Iris pigment epithelial cell (primary cell): ENCODE measurements at places on chromosomes 2 and 18.
A peak's percentile ranks its signal among the peaks of the same experiment; 100 is the strongest.

DNA sequence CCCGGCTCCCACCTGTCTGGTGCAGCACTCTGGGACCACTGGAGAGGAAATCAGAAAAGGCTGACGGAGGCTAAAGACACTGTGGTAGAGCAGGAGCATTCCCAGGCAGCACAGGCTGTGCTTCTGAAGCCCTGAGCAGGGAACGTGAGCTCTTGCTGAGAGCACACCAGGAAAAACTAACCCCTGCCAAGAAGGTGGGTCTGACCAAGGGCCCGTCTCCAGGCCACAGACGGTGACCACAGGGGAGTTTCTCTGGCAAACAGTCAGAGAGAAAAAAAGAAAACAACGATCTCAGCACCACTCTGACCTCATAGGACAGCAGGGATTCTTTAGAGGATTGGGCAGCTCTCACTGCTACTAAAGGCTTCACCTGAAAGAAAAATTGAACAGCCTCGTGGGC lies 201.4 kb downstream of the AFF3 start:
- peak; percentile 37 for DNase-seq

- no peak for DNase-seq
These were observed 27.9 kb upstream of the TTR start for GRCh38 chr18:31563778-31564177.

DNA sequence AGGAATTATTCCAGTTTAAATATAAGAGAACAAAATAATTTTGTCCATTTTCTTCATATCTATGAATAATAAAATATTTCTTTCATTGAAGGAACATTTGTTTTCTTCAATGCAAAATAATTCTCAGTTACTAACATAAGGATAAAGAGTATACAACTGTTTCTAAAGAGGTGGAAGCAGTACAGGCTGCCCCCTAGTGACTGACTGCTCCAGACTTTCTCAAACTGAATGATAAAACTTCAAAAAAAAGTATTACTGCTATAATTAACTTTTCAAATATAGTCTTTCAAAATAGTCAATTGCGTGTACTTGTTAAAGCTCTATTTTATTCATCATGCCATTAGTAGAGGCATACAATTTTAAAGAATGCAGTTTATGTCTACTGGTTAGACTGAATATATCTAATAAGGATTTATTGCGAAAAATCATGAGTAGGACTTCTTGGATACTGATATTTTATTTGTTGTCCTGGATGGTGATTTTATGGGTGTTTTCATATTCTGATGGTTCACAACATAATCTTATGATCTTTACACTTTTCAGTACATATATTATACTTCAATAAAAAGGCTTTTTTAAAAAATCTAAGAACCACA lies 100.1 kb downstream of the WDPCP start:
- peak; percentile 49 for DNase-seq

DNA sequence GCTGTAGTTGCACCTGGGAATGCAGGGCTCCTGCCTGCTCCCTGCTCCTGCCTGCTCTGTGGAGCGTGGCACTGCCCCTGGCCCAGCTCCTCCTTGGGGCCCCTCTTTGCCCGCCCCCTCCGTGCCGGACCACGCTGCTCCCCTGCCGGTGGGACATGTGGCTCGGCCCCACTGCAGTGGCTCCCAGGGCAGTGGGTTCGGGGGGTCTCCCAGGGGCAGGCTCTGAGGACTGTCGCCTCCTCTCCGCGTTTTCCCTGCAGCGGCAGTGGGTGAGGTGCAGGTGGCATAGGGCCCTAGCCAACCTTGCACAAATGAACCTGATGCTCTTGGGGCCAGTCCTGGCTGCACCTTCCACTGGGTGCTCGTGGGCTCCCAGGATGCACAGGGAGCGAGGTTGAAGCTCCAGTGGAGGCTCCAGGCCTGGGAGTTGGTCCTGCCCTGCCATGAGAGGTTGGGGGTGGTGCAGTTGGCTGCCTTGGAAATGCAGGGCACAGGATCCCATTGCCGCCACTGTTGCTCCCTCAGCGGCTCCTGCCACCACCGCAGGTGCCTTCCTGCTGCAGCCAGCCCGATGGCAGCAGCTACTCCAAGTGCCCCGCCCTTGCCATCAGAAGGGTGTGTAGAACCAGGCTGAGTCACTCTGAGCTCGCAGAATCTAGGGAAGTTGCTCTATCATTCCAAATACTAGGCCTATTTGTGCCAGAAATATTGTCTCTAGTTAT lies 313.1 kb upstream of the SYT4 start:
- no peak for DNase-seq

- no peak for DNase-seq
These were observed 118.4 kb downstream of the ALK start for GRCh38 chr2:29802986-29803385.

DNA sequence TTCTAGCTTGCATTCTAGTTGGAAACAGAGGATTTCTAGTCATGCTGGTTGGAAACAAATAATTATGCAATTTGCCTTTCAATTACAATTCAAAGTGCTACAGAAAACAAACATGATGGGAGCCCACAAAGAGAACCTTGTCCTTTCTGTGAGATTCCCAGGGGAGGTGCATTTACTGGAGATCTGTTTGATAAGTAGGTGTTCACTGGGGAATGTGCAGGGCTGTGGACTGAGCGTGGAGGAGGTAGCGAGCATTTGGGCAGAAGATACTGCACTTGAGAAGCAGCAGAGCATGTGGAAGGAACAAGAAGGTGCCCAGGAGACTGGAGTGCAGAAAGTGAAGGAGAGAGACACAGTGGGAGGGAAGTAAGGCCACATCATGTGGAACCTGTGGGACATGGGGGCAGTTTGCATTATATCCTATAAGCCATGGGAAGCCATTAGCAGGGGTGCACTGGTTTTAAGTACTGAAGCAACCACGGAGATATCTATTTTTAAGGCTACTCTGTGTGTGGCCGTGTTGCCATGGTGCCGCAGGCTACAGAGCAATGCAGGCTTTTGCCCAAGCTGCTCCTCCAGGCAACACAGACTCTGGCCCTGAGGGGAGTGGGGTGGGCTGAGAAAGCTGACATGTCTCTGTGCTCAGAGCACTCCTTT lies 154.0 kb downstream of the ANTXR1 start:
- DNase-seq, result no peak

DNA sequence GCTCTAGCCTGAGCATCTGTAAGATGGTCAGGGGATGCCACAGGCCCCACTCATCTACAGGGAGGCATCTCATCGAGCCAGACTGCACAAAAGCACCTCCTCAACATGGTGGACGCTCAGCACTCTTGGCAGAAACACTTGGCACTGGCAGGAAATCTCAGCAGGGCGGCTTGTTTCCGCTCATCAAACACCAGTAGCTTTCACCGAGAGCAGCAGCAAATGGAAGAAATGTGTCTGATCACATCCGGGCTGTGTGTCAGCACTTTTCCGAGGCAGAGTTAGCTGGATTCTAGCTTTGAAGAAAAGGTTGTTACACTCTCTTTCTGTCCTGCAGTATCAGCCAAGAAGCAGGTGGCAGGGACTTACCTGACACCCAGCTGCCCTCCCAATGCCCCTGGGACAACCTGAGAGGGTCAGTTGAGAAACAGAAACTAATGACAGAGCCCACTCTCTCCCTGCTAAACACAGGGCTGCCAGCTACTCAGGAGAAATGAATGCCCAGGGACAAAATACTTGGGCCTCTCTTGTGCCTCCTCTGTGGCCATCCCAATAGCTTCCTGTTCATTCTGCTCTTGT lies 68.9 kb upstream of the FZD7 start:
- DNase-seq, result no peak

DNA sequence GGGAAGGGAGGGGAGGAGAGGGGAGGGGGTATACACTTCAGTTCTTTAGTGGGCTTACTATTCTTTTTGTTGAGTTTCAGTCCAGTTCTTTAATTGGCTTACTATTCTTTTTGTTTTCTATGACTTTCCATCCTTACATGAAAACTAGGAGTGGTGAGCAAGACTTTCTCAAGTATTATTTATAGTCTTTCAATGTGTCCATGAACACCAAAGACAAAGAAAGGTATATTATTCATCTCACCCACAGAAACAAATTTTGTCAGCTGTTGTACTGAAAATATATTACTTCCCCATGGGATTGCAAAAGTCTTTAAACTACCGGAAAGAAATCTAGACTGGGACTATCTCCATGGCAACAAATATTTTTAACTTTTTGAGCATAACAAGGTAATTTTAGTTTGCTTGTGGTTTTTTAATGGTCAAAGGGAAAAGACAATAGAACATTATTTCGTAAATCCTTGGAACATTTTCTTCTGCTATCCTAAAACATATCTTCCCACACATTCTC lies 17.6 kb downstream of the ADAM17 start:
- peak; percentile 87 for DNase-seq

- DNase-seq, result no peak
These were observed 212.0 kb upstream of the RAB6C start for GRCh38 chr2:129767346-129768035.

GRCh38 chr18:67243799-67244587 lies 272.5 kb downstream of the DSEL start:
- DNase-seq, result peak; percentile 36

DNA sequence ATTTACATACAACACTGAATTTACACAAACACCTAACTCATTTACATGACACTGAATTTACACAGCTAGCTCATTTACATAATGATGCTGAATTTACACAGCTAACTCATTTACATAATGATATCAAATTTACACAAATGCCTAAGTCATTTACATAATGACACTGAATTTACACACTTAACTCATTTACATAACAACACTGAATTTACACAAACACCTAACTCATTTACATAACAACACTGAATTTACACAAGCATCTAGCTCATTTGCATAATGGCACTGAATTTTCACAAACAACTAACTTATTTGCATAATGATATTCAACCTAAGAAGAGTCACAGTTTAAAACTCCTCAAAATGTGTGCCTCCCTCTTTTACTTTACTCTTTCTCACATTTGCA lies 511.7 kb downstream of the GALR1 start:
- no peak for DNase-seq

DNA sequence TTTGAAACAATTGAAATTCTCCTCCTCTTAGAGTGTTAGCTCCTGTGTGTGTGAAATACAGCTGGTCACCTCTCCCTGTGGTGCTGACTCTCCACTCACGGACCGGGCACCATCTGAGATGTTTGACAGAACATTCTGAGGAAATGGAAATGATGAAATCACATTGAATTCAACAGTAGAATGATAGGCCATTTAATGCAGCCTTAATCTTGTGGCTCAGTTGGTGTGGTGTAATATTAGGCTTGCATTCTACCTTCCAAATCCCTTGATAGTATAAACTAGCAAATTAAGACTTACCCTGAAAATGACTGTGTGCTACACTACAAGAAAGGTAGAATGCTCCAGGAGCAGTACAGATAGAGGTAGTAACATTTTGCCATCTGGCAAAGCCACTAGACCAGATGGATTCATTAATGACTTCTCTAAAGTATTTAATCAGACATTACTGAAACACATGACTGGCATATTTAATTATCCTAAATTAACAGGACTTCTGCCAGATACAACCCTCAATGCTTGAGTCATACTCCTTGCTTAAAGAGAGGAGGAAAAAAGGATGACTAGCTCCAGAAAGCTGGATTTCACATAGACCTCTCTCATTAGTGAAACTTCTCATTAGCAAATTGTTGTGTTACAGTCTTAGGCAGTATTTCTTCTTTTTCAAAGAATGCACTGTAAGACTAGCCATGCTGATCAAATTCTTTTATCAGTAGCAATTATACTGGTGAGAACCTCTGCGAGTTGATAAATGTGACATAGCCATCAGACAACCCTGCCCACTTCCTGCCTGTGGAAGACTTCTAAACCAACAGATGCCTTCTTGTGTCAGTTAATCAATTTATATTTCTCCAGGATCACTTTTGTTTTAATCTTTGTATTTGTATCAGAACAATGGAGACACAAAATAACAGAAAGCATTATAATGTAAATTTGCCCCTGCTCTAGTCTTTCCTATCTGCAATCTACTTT lies 80.6 kb downstream of the EML6 start:
- DNase-seq, result no peak

- DNase-seq, result no peak
These were observed 774.1 kb downstream of the METTL4 start for GRCh38 chr18:1797235-1797634.

DNA sequence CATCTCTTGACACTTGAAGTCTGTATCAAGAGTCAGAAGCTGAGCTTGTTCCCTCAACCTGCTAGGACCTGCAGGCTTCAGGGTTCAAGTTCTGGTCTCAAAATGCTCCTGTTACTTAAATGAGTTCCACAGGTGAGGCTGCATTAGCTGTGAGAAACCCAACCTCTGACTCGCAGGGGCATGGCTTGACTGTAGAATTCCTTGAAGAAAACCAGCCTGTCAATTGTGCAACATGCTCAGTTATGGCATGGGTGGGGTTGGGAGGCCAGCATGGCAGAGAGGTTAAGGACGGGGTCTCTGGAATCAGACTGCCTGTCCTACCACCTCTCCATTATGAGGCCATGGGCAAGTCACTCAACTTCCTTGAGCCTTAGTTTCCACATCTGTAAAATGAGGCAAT lies 235.8 kb downstream of the EN1 start:
- DNase-seq, result no peak

DNA sequence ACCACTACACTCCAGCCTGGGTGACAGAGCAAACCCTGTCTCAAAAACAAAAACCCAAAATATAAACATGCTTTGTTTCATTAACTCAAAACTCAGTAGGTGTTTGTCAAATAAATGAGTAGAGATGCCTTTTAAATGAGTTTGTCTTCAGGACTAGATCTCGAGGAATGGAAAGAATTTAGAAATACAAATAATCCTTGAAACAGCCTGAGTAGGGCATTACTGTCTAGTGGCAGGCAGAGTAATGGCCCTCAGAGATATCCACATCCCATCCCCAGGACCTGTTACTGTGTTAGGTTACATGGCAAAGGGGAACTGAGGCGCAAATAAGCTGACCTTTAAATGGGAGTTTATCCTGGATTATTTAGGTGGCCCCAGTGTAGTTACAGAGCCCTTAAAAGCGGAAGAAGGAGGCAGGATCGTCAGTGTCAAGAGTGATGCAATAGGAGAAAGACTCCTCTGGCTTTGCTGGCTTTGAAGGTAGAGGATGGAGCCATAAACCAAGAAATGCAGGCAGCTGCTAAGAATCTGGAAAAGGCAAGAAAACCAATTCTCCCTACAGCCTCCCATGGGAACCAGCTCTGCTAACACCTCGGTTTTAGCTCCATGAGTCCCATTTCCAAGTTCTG lies 63.0 kb downstream of the CABLES1 start:
- no peak for DNase-seq

GRCh38 chr2:71609029-71609428 lies 155.7 kb downstream of the DYSF start:
- DNase-seq, result no peak

GRCh38 chr18:75200071-75200470 lies 8.9 kb downstream of the PTGR3 start:
- no peak for DNase-seq

- no peak for DNase-seq
These were observed at the start of gene DYTN for GRCh38 chr2:206718296-206718695. Gene DYTN, minus strand, starts transcription at chr2:206718396. Its CDS starts 117 bp downstream, at chr2:206718279.

DNA sequence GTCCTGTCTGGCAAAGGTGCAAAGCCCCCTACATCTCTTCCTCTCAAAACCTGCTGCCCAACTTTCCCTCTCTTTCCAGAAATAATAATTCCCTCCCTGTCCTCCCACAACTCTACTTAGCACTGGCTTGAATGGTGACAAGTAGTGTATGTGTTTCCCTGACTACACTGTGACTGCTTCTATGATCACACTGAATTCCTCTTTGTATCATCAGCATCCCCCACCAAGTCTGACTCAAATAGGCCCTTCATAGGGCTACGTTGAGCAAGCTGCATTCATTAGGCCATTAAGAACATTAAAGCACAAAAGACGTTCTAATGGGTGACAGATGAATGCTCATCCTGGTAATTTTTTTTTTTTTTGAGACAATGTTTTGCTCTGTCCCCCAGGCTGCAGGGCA lies 13.7 kb upstream of the ST3GAL5 start:
- DNase-seq, result no peak

GRCh38 chr18:4024702-4025101 lies 430.4 kb downstream of the DLGAP1 start:
- no peak for DNase-seq

GRCh38 chr18:13108330-13108729 lies 110.2 kb upstream of the LDLRAD4 start:
- no peak for DNase-seq
